ENCODE measurements at places on chromosomes 3 and 15.

DNA sequence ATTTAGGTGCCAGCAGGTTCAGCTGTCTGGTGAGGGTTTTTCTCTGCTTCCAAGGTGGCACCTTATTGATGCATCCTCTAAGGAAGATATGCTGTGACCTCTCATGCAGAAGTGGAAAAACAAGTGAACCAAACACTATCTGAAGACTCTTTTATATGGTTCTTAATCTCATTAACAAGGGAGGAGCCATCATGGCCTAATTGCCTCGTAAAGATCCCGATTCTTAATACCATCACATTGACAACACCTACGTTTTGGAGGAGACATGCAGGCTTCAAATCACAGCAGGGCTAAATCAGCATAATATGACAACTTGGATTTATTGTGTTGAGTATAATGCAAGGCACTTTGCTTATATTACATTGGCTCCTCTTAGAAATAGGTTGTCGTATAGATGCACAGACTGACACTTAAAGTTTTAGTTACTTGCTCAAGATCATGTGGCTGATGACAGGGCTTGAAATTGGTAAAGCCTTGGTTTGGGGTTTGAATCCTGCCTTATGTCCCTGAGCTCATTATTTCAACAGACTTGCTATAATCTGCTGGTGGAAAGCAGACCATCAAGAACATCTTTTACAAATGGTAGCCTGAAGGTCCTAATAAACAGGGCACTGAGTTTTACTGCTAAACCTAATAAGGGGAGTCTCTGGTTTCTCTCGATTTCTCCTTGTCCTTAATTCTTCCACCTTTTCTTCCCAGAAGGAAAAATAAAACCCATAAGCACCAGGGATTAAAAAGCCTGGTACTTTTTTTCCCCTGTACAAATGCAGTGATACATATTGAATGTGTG, 88.2 kb downstream of the PTPRG start:
- DNase-seq: no peak

DNA sequence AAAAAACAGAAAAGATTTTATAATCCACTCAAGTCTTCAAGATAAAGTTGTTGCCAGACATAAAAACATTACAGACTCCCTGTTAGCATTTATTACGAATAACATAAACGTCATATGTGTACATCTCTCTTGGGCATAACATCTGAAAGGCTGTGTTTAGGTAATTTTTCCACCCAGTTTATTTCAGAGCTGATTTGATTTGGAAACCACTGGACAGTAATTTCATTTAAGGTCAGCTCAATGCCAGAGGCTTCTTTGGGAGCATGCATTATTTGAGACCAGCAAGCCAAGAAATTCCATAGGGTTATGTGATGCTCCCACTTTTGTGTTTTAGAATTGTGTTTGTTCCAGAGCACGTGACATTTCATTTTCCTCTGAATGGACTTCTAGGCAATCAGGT, 196.0 kb downstream of the AKAP13 start:
- DNase-seq: no peak

- DNase-seq: no peak
Observed at GRCh38 chr3:51966922-51967383, 301 bp downstream of the PCBP4 start.

GRCh38 chr15:87724330-87724729, 532.2 kb downstream of the NTRK3 start:
- no peak for DNase-seq

DNA sequence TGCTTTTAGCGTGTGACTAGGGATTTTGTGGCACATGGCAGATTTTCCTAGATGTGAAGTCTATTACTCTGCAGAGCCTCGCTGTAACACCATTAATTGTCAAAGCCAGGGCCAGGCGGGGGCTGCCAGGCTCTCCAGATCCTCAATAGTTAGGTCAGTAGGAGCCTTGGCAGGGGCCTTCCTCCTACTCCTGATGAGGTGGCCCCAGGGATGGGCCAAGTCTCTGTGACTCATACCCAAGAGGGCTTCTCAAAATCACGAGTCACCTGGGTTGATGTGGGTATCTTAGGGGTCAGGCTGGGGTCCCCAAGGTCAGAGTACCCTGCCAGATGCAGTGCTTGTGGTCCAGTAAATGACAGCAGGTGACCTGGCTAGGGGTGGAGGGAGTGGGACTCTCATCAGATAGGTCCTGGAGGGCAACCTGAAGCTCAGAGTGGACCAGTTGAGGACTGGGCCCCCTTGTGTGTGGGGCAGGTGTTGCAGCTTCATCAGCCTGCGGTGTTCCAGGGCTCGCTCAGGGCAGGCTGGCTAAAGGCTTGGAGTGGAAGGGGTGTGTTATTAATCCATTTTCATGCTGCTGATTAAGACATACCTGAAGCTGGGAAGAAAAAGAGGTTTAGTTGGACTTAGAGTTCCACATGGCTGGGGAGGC, 88.5 kb upstream of the MYZAP start:
- no peak for DNase-seq

- DNase-seq: no peak
Observed at GRCh38 chr15:31266712-31267111, 59.9 kb upstream of the KLF13 start.

GRCh38 chr3:159593927-159594605, 394.6 kb upstream of the IL12A start:
- DNase-seq: no peak

- DNase-seq: no peak
Observed at GRCh38 chr3:101068876-101069606, 75.8 kb upstream of the ABI3BP start.

DNA sequence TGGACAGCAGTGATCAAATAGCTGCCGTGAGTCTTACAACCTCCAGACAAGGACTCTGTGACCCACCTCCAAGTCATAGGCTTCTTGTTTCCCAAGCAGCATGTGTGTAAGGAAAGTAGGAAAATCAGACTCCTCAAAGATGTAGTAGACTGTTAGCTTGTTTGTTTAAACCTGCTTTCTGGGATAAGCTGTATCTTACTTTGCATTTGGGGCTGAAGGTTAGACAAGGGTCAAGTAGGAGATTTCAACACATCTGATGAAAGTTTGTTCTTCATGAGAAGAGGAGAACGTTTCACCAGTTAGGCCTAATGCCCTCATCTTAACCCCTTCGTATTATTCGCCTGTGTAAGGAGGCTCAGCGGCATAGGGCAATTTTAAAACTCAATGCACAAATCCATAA, 756.4 kb upstream of the NR2F2 start:
- no peak for DNase-seq

- no peak for DNase-seq
Observed at GRCh38 chr3:141096164-141096563, 45.0 kb downstream of the SPSB4 start.

- DNase-seq: no peak
Observed at GRCh38 chr15:90679959-90680358, 37.2 kb upstream of the BLM start.

DNA sequence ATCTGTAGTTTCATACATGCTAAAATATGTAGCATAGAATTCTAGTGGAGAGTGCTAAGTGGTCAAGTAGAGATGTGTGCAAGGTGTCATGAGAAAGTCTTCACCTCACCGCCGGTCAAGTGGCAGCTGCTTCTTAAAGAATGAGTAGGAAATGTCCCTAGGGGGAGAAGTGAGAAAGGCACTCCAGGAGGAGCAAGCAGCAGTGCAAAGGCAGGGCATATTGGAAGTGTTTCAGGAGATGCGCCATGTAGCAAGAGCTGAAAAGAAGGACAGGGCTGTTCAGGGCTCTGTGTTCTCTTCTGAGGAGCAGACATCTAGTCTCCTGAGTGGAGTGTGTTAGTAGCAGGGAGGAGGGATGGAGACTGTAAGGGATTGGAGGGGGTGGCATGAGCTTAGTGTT, 312.4 kb upstream of the SEMA6D start:
- no peak for DNase-seq

GRCh38 chr3:67437090-67437489, 217.3 kb downstream of the SUCLG2 start:
- DNase-seq: no peak

DNA sequence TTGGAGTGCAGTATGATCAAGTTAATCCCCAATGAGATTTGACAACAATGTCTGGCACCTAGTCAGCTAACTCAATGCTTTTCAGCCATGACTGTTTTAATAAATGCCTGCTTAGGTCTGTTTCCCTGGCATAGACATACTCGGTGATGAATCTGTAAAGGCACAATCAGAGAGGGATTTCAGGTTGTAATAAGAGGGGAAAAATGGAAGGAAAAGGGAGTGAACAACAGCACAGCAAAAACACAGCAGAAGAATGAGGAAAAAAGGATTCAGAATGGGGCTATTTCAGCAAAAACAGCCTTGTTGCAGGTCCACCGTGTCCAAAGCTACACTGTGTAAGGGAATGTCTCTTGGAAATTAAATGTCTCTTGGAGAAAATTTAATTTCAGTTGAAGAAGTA, 19.3 kb upstream of the CHD2 start:
- no peak for DNase-seq

- DNase-seq: no peak
Observed at GRCh38 chr15:41493902-41494189, 172 bp downstream of the ITPKA start.

- DNase-seq: no peak
Observed at GRCh38 chr15:53843869-53844569, 84.6 kb upstream of the WDR72 start.

DNA sequence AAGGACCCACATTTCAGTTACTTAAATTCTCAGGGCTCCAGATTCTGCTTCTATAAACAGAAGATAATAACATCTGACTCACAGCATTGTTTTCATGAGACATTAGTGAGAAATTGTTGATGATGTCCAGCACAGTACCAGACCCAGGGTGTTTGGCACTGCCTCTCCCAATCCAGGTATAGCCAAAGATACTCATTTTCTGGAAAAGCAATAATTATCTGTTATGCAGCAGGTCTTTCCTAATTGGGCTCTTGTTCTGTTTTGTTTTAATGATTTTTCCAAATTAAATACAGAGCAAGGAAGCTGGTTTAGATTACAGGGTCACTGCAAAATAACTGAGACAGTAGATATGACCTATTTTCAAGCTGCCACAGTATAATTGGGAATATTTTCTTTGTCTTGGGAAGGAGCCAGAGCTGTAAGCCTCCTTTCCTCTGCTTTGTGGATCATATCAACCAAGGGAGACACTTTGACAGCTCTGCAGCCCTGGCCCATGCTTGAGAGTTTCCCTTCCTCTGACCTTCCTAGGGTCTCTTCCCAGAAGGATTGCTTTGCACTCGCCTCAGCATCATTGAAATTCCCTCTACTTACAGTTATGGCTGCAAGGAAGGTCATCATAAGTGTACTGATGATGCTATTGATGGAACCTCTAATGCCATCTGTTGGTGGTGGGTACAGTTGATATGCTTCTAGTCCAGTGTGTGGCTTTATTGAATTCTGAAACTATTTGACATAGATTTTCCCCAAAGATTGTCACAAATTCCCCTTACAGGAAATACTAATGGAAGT, 522.4 kb upstream of the ADAMTS9 start:
- DNase-seq: no peak

DNA sequence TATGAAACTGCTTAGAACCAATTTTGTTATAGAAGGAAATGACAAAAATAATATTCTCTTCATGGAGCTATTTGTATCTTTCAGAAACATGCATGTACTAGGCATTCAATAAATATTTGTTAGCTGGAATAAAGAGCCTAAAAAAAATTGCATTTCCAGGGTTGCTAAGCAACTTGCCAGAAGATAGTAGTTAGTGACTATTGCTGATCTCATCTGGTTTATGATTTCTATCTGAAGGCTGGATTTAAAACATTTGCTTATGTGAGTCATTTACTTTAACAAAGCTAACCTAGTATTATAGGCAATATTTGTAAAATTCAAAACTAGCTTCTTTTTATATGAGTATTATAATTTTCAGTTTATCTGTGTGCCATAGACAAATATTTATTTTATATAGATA, 78.3 kb downstream of the NAALADL2 start:
- no peak for DNase-seq

DNA sequence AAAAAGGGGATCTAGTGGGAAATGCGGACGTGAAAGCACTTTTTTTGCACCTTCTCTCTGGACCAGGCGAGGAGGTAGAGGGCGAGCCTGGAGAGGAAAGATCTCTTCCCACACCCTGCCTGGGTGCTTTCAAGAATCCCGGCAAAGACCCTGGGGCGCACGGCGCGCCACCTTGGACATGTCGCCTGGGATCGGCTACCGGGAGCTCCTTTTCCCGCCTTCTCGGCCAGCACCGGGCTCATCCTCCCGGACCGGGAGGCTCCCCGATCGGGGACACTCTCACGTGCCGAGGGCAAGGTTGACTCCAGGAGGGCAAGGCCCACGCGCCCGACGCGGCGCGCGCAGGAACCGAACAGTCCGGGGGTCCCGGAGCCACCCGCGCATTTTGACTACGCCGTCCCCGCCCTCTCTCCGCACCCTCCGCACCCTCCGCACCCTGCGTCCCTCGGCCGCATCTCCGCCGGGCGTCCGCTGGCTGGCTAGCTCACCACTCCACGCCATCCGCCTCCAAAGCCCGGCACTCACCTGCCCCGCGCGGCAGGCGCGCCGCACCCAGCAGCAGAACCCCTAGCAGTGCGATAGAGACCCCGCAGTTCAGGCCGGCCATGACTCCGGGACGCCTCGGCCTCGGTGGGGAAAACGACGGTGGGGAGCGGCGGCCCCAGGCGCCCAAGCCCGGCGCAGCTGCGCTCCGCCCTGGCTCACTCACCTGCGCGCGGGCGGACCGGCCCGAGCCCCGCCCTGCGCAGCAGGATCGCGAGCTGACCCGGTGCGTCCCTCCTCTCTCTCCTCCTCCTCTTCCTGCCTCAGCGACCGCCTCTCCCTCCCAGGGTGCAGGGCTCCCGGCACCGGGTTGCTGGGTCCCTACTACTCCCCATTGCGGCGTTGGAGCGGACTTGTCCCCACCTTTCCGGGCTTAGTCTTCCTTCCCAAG, at the start of gene CDCP1:
TSS of gene CDCP1 (minus strand) at position 698 of the 934 bp plus-strand sequence. CDS start at position 607, 91 bp downstream.
- DNase-seq: no peak

DNA sequence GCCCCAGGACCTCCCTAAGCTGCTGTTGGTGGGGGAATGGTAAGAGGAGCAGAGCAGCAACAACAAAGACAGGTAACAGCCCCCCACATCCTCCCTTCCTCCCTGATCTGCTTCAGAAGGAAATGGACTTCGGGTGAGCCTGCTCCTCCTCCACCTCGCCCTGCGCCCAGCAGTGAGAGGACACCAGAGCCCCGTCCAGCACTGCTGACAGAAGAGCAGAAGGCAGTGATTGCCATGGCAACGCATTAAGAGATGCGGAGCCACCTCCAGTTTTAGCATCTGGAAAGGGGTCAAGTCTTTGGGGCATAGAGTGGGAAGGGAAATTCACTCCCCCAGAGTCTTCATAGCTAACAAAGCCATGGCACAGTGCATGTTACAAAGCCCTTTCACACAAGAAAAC, 77.6 kb upstream of the HRH1 start:
- no peak for DNase-seq

DNA sequence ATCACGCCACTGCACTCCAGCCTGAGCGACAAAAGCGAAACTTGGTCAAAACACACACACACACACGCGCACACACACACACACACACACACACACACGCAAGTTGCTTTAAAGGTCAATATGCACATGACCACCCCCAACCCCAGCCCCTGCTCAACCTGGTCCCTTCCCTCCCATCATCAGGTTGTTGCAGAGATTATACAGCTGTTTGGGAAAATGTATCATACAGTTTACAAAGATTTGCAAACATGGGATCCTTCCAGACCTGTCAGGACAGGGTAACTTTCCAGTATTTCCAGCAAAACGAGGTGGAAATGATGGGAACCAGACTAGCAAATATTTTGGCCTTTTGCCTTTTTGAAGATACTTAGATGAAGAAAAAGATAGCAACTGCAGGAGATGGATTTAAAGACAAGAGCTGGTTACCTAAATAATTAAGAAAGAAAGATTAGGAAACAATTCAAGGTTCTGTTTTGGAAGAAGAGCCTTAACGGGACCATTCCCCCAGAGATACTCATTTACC, 80.2 kb downstream of the TNIK start:
- DNase-seq: no peak

GRCh38 chr3:191387441-191388077, 57.2 kb upstream of the UTS2B start:
- DNase-seq: no peak

- no peak for DNase-seq
Observed at GRCh38 chr3:82011336-82011735, 249.9 kb upstream of the GBE1 start.
